NCI-H524 treated with DMSO at 0.1 percent for 48 hours (cell line): ENCODE measurements at places on chromosomes 1 and 21.

DNA sequence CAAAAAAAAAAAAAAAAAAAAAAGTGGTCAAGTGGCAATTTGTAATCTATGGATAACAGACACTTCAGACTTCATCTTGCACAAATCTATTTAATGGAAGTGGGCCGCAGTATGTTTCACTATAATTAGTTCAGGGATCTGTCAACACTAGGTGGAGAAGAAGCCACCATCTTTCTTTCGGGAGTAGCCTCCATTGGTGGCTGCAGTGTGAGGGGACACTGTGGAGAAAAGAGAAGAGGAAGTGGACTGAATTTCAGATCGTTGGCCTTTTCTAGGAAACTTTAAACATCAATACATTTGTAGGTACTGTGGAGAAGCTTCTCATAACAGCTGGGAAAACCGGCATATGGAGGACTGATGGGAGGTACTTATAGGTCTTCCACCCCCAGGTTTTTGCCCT, 8.0 kb upstream of the ELAPOR1 start:
- no peak for DNase-seq

GRCh38 chr1:90973897-90974798, 47.7 kb downstream of the ZNF644 start:
- no peak for DNase-seq

DNA sequence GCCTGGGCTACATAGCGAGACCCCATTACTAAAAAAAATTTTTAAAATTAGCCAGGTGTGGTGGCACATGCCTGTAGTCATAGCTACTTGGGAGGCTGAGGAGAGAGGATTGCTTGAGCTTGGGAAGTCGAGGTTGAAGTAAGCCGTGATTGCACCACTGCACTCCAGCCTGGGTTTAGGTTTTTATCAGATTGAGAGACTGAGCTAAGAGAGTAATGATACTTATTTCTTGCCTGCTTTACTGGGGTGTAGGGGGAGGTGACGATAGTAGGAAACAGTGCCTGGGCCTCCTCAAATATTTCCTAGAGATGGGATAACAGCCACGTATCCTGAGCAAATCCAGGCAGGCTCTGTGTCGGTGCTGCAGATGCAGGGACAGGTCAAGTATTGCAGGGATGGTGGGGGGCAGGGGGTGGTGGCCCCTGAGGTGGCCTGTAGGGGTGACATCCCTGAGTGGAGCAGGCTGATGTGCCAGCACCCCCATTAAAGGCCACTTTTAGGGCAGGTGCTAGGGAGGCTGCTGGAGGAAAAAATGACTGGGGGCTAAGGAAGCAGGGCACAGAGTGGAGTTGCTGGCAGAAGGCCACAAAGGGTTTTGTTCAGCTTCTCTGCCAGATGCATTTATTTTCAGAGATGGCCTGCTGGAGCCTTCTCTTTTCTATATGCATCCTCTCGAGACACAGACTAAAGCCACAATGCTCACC, 130.5 kb downstream of the RHOU start:
- no peak for DNase-seq

DNA sequence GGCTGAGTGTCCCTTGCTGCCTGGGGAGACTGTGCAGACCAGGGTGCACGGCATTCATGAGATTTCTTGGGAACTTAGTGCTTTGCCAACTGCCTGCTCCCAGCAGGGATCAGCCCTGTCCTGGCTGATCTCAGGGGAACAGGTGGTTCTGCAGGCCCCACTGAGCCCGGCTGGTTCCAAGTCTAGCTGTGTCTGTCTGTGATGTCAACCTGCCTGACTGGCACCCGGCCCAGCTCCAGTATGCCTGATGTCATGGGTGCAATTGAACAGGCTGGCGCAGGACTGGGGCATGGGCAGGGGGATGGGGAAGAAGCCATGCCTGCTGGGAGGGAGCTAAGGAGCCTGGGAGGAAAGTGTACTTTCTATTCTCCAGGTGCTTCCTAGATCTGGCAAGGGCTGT, 227.1 kb downstream of the GRIK3 start:
- DNase-seq: peak; percentile 89

GRCh38 chr1:167249702-167250101, 29.0 kb downstream of the POU2F1 start:
- no peak for DNase-seq

DNA sequence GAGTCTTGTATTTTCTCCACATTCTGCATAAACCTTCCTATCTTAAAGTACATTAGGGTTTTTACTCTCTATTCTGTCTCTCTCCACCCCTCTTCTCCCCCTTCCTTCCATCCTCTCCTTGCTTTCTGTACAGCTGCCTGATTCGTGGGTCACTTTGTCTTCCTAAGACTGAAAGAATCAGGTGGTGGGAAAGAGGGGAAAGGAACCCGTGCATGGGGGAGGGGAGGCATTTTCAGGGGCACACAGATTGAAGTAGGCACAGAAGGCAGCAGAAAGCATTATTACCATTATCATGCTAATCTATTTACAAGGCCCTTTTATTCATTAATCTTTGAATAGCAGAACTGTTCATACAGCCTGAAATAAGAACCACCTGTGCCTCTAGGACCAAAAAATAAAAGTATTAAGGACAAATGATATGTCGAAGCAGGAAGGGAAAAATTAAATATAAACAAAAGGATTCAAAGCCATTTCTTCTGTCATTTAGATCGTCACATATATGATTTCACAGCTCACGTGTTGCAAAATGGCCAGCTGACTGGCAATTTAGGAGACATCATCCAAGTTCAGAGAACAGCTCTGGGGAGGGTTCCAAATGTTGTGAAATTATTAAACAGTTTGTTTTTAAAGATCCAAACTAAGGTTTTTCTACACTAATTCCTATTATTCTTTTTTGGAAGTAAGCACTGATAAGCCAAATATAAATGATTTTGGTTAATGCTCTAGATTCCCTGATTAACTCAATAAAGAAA, 154.6 kb downstream of the PBX1 start:
- DNase-seq: no peak

- DNase-seq: no peak
These were observed 2.3 kb downstream of the DFFA start for GRCh38 chr1:10470043-10470442.

- DNase-seq: no peak
These were observed 116.2 kb downstream of the KIF26B start for GRCh38 chr1:245270972-245271371.

- no peak for DNase-seq
These were observed 58.5 kb upstream of the MORC3 start for GRCh38 chr21:36261459-36261858.

DNA sequence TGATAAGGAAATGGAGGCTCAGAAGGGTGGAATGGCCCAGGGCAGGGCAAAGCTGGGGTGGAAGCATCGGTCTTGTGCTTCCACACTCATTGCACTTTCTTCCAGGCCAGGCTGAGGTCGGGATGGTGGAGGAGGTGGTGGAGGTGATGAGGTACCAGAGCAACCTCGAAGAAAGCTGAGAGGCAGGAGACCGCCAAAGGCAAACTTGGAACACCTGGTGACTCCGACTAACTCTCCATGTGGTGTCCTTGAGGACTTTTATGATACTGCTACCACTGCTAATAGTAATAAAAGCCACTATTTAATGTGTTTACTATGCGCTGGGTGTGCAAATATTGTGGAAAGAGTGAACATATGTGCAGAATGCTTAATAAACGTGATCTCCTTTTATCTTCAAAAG, 16.9 kb upstream of the BTG2 start:
- DNase-seq: peak; percentile 18

DNA sequence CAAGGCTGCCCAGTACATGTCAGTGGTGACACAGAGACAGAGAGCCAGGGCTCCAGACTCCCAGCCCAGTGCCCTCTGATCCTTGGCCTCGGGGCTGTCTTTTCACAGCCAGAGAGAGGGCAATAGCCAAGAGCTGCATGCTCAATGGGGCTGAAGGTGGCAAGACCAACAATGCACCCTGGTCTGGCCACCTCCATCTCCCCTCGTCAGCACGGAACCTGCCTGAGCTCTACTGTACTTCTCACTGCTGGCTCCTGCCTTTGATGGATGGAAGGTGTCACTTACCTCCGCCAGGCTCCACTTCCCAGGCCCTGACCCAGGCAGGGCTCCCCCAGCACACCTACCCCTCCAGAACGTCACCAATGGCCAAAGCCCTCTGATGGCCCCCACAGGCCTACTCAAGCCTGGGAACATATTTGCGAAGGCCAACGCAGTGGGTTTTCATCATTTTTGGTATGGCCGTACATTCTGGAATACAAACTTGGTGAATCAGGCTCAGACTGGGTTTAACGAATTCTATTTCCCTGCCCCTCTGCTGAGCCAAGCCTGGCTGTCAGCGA, 88.1 kb downstream of the DMRTB1 start:
- DNase-seq: no peak

- no peak for DNase-seq
These were observed 21.6 kb downstream of the PTGFRN start for GRCh38 chr1:116931016-116931918.

- DNase-seq: no peak
These were observed 55.5 kb downstream of the CD46 start for GRCh38 chr1:207807326-207807689.

DNA sequence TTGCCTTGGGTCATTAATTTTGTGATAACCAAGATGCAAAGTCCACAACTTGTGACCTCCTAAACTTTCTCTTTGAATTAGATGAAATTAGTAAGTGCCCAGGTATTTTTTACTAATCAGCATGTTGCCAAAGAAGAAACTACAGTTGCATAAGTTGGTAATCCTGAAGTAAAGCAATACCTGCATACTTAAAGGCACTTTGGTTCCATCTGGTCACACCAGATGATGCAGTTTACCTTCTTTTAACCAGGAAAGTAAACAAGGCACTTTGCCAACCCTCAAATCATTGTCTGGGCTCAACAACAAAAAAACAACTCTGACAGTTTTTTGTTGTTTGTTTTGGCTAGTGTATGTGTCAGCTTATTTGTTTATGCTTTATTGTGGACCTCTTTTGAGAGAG, 55.5 kb upstream of the DYNLT5 start:
- no peak for DNase-seq

DNA sequence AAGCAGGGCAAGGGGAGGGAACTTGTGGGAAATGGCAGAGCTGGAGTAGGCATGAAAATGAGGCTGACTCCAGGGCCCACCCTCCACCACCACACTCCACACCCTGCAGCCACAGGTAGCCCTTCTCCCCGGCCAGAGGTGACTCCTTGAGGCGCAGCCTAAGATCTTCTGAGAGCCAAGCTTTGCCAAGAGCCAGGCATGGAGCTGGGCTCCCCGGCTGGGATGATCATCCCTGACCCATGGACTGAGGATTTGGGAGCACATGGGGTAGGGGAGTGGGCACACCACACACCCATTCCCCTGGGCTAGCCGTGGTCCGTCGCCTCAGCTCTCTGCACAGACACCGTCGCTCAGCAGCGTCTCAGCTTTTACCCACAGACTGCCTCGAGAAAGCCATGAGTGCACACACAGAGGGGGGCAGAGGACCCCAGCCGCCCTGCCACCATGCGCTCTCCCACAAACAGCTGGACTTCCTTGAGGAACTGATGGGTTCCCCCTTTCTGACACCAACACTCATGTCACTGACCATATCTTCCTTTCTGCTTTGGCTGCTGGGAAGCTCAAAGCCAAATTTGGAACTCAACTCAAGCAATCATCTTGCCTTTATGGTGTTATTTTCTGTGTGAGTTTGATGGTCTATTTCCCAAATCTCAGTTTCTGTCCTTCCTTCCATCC, 123.6 kb upstream of the RUNX3 start:
- no peak for DNase-seq

DNA sequence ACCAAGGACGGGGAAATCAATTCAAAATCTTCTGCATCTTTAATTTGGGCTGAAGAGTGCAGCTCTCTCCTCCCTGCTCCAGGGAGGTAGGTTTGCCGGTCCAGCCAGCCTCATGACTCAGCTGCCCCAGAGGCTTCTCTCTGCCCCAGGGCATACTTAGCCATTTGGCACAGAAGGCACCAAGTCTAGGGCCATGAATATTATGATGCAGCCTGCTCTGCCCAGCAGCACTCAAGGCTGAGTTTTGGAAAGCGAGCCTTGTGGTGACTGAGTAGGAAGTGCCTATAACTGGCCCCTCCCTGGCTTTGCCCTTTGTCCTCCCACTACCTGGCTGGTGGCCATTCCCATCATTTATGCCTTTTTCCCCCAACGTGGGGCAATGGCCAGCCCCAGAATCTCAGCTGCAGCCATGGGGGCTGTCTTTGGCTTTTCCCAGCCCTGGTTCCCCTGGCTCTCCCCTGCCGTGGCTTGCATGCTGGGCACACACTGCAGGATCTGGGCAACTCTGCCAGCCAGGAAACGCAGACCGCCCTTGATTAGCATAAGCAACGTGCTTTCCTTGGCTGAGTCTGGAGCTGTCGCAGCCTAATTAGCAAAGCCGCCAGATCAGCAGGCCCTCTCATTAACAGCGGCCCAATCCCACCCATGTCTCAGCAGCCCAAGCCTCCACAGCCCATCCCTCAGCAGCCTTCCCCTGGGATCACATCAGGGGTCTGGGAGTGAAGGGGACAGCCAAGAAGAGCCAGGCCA, 258.6 kb upstream of the TMEM51 start:
- no peak for DNase-seq

- DNase-seq: no peak
These were observed 120.0 kb downstream of the PGBD5 start for GRCh38 chr1:230306169-230306568.

DNA sequence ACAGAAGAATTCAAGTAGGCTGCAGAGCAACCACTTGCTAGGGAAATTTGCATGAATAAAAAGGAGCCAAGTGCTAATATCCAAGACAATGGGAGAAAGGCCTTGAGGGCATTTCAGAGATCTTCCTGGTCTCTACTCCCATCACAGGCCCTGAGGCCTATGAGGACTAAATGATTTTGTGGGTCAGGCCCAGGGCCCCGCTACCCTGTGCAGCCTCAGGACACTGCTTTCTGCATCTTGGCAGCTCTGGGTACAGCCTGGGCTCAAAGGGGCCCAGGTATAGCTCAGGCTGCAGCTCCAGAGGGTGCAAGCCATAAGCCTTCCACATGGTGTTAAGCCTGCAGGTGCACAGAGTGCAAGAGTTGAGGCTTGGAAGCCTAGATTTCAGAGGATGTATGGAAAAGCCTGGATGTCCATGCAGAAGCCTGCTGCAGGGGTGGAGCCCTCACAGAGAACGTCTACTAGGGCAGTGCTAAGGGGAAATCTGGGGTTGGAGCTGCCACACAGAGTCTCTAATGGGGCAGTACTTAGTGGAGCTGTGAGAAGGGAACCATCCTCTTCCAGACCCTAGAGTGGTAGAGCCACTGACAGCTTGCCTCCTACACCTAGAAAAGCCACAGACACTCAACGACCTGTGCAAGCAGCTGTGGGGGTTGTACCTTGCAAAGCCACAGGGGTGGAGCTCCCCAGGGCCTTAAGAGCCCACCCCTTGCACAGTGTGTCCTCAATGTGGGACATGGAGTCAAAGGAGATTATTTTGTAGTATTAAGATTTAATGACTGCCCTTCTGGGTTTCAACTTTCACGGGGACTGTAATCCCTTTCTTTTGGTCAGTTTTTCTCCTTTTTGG, 13.7 kb upstream of the ACTRT2 start:
- DNase-seq: no peak

- no peak for DNase-seq
These were observed 12.3 kb downstream of the RNU1-2 start for GRCh38 chr1:16907870-16908758.

GRCh38 chr1:12756768-12757413, 10.9 kb downstream of the CFAP107 start:
- DNase-seq: no peak

DNA sequence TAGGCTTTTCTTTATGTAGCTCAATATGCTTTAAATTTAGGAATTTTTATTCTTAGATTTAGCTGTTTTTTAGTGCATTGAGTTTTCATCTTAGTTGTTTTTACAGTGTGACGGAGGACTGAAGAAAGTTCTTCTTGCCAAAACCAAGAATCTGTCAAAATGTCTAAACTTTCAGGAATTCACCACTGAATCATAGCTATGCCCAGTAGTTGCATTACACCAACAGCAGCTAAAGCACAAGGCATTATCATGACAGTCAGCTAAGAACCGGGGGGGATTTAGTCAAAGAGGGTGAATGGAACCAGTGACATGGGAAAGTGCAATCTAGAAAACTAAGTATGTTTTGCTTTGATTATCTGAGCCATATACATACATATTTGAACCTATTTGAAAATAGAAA, 6.5 kb upstream of the C1orf146 start:
- no peak for DNase-seq
